HTR-8/SVneo (cell line): ENCODE measurements at places on chromosomes 7 and 10.
A peak's percentile ranks its signal among the peaks of the same experiment; 100 is the strongest.

DNA sequence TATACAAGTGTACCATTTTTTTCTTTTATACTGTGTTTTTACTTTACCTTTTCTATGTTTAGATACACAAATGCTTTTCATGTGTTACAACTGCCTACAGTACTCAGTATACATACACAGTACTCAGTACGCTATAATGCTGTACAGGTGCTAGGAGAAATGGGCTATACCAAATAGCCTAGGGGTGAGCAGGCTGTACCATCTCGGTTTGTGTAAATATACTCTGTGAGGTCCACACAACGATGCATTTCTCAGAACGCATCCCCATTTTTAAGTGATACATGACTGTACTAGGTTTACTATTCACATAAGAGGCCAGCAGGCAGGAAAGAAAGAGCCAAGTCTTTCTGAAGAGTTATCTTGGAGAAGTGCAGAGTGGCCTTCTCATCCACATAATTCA is 426.4 kb upstream of the MTPN start:
- DNase-seq = no peak

DNA sequence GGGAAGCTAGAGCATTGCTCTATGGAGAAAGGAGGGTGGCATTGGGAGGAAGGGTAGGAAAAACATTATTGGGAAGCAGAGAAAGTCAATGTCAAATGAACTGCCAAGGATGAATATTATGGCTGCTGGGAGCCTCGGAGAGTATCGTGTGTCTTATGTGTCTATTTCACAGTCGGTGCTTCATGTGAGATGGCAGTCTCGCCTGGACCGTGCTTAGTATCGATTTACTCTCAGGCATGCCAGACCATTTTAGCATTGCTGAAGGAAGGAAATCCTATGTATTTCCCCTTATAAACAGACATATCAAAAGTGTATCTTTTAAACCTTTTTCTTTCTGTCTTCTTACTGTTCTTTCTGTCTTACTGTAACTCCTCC is 612.6 kb downstream of the AUTS2 start:
- DNase-seq = no peak

- DNase-seq = no peak
Measured at GRCh38 chr10:104201636-104202035, 30.5 kb downstream of the CFAP43 start.

DNA sequence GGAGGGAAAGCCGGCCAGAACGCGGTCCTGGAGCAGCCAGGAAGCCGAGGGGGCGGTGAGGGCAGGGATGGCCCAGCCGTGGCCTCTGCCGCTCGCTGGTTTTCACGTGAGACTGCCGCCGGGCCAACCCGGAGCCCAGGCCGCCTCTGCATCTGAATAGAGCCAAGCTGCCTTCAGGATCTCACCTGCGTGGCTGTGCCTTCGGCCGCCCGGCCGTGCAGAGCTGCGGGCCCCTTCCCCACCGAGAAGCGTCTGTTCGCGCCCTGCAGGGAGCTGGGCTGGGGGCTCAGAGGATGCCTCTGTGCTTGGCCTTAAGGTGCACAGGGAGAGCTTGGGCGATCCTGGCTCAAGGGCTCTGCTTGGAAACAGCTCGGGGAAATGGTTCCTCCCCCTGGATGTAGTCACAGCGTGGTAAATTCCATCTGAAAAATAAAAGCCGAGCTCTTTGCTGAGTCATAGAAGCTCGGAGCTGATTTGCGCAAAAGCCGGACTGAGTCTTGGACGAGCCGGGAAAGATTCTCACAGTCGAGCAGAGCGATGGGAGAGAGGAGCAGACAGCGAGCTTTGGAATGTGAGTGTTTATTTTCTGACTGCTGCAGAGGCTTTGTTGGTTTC is at the start of gene JAKMIP3:
JAKMIP3 (plus strand) TSS at position 456 of the 615 bp plus-strand sequence. CDS start 38,863 bp downstream, outside the sequence.
- DNase-seq = peak; percentile 70

DNA sequence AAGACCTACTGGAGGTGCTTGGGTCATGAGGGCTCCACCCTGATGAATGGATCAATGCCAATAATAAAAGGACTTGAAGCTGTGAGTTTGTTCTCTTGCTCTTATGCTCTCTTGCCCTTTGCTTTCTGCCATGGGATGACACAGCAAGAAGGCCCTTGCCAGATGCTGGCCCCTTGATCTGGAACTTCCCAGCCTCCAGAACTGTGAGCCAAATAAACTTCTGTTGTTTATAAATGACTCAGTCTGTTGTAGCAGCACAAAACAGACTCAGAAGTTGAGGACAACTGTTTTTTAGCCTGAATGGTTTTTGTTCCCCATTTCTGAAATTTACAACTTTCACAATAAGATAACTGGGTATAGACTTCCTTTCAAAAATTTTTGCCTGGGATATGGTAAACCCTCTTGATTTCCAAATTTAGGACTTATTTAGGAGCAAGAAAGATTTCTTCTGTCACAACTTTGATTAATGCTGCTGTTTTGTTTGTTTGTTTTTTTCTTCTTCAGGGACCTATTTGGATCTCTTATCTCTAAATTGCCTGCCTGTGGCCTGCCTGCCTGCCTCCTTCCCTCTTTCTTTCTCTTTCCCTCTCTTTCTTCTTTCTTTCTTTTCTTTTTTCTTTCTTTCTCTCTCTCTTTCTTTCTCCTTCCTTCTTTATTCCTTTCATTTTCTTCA is 12.1 kb downstream of the ENTPD1 start:
- DNase-seq = no peak

- no peak for DNase-seq
Measured at GRCh38 chr10:69797959-69798358, 3.7 kb upstream of the COL13A1 start.

DNA sequence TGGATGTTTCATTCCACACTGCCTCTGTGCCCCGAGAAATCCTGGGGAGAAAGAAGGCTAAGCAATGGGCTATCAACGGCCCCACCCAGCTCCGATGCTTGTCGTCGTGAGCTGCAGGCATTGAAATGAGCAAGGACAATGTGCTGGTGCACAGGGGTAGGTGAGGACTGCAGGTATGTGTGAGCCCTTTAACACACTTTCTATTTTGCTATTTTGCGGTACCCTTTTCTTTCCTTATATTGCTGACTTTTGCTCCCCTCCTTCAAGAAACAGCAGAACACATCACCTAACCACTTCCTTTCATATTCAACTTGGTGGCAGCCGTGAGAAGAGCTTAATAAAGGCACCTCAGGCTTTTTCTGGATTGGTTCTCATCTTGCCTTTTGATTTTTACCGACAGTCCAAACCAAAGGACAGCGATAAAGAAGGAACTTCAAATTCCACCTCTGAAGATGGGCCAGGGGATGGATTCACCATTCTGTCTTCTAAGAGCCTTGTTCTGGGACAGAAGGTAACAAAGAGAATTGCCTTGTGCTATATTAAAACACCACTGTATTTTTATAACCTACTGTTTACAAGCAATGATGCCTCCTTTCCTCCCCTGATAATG is 39.2 kb downstream of the AIFM2 start:
- DNase-seq = no peak

GRCh38 chr7:128961030-128961659 is 23.4 kb downstream of the IRF5 start:
- no peak for DNase-seq

DNA sequence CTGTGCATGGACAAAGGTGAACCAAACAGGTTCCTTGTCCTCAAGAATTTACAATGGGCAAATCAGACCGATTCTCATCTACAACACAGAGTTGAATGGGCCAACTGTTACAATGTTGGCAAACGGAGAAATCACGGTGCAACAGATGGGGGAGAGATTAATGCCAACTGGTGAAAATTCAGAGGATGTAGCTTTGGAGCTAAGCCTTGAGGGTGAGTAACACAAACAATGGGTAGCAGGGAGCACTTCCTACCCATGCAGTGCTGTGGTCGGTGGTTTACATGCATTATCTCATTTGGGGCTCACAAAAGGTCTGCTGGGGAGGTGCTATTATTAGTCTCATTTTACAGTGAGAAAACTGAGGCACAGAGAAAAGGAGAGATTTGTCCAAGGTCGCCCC is 902 bp upstream of the NFE2L3 start:
- DNase-seq = no peak

DNA sequence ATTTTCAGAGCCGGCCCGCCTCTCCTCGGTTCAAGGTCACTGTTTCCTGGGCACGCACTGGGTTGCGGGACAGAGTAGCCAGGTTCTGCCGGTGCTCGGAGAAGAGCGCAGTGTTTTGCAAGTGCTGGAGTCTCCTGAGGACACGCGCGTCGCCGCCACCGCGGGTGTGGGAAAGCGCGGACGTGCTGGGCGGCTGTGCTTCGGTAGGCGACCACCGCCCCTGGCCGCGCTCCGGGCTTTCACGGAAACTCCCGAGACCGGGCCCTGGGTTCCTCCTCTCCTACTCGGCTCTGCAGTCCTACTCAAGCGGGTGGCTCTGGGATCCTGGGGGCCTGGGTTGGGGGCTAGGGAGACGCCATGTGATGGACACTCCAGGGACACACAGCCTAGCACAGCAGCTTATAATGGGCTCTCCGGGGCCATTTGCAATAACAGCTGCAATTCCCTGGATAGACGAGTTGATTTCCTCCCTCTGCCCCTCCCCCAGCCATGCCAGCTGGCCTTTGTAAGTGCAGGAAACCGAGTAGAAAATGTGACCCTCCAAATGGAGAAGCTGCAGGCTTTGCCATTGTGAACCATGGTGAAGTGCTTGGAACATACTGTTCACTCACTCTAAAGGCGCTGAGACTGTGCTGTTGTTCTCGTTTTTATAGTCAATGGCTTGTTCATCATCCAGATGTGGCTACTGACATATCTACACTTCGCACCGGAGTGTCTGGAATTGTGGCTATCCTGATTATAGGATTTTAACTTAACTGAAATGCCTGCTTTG is 2.1 kb downstream of the FRAT1 start:
- no peak for DNase-seq

DNA sequence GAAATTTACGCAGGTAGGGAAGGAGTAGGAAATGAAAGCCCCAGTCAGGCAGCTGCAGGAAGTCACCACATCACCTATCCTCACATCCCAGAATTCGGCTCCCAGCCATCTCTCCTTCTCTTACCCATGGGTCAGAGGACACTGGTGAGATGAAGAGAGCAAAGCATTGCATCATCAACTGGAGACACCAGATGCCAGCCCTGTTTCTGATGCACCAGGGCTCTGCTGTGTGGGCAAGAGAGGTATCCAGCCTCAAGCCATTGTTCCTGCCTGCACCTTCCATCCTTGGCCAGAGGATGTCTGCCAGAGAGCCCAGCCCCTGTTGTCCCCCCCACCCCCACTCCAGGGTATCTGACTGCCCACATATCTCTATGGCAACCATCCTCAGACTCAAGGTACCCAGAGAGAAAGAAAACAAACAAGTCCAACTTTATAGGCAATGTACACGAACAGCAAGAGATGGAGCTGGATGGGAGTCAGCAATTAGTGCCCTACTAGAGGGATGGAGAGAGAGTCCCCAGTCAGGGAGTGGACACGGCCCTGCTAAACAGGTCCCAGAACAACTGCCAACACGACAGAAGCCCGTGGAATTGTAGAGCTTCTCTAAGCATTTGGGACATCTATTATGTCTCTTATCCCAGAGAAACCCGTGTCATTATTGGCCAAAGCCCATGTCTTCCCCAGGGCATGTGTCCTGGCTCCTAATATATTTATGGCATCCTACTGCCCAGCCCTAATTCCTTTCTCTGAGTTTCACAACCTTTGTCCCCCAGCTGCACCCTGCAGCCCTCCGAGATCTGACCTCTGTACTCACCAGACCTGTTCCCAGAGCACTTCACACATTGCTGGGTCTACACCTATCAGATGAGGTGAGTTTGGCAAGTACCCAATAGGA is 2.8 kb downstream of the CAMK2G start:
- no peak for DNase-seq

GRCh38 chr10:12603766-12604470 is 254.6 kb downstream of the CAMK1D start:
- DNase-seq = no peak

DNA sequence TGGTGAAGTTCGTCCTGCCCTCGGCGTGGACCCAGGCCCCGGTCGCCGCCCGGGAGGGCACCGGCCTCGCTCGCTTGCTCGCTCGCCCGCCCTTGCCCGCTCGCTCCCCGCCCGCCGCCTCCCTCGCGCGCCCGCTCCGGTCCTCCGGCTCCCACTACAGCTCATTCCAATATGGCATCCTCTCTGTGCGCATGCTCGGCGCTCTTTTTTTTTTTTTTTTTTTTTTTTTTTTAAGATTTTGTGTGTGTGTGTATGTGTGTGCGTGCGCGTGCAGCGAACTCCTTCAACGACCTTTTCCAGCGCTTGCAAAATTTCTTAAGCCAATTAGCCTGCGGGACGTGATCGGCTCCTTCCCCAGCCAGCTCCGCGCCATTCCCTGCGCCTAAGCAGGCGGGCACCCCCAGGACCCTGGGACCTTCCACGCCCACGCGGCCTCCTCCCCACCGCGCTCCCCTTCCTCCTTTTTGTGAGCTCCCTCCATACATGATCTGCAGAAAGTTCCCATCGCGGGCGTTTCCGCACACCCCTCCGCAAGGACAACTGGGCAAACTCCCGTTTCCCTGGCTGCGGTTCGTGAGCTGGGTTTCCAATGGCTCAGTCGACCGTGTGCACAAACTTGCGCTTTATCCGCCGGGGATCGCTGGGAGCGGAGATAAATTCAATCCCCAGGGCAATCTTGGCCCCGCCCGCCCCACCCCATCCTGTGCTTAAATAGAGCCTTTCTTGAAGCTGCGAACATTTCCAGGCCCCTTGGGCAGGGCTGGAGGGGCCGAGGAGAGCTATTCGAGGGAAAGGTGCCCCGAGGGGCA is at the start of gene SFMBT2:
SFMBT2 (minus strand) TSS at position 173 of the 809 bp plus-strand sequence. CDS start 29,136 bp downstream, outside the sequence.
- peak; percentile 74 for DNase-seq

GRCh38 chr10:78620985-78621799 is 447.6 kb upstream of the ZMIZ1 start:
- no peak for DNase-seq

DNA sequence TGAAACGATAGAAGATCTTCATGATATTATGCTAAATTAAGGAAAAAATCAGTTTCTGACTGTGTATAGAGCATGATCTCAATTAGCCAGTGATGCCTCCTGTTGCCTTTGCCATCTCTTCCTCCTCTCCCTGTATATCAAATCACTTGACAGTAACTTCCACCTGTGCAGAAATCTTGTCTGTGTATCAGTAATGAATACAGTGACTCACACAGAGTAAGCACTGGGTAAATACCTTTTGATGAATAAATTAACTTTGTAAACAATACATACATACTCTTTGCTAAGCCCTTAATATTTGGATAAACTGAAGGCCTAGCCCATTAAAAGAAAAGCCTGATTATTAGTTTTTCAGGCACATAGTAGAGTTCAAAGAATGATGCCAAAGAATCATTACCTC is 610.6 kb upstream of the NRP1 start:
- DNase-seq = no peak

DNA sequence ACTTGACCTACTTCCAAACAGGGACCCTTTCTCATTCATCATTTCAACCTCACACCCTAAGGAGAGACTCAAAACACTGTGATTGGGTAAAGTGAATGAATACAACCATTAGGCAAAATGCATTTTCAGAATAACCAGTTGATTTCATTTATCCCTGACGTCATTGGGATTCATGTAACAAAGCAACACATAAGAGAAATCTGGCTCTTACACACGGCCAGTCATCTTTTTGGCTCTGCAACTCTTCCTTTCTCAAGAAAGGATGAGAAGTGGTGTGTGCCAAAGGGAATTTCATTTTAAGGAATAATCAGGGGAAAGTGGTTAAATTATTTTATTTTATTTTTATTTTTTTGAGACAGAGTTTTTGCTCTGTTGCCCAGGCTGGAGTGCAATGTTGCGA is 83.1 kb downstream of the CPVL start:
- no peak for DNase-seq

- DNase-seq = no peak
Measured at GRCh38 chr10:59926086-59926485, 19.7 kb upstream of the CCDC6 start.
